ENCODE measurements at places on chromosomes 7 and 10.
A peak's percentile ranks its signal among the peaks of the same experiment; 100 is the strongest.

DNA sequence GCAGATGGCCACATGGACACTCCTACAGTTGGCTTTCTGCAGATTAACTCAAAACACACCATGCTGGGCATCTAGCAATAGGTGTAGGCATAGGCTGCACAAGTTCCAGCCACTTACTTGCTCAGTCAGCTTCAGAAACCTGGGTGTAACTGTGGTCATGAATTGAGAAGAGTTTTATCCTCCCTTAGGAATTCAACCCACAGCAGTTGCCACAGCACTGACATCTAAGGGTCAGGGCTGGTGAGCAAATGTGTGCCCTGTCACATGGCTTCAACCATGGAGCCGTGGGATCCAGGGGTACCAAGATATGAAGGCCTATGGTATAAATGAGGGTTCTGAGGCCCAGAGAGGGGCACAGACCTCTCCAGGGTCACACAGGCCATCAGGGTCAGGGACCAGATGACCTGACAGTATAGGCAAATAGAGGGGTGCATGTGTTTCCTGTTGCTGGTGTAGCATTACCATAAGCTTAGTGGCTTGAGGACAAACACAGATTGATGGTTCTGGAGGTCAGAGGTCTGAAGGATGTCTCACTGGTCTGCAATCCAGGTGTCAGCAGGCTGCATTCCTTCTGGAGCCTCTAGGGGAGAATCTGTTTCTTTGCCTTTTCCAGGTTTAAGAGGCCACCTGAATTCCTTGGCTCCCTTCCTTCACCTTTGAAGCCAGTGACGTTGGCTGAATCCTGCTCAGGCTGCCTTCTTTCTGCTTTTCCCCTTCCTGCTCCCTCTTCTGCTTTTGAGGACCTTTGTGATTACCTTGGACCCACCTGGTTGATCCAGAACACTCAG lies 24.1 kb downstream of the MINDY4 start:
- DNase-seq = no peak

DNA sequence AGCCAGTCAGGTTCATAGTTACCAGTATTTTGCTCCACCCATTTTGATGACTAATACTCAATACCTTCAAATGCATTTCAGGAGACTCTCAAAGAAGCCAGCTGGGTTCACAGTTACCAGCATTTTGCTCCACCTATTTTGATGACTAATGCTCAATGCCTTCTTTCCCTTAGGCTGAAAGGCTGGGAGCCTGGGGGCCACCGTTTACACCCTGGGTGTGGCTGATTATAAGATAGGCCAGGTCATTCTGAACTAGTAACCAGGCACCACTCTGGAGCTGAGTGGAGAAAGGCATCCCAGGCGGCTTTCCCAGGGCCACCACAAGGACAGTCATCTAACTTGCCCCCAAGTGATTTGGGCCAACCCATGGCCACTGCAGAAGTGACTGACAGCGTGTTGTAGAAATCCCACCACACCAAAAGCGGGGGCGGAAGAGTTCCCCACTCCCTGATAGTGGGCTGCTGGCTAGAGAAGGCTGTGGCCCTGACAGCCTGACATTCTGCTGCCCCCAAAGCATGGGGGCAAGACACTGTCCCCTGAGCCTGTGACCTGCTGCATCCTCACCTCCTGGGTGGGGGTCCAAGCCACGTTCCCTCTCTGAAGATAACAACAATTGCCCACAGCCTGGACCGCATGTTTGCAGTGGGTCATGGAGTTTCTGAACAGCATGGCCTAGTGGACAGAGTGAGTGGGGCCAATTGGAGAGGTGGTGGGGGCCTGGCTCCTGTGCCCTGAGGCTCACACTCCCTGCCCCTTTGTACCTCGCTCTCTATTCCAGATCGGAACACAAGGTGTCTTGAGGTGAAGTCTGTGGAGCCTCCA lies 23.0 kb upstream of the ZNF488 start:
- DNase-seq = peak; percentile 67

DNA sequence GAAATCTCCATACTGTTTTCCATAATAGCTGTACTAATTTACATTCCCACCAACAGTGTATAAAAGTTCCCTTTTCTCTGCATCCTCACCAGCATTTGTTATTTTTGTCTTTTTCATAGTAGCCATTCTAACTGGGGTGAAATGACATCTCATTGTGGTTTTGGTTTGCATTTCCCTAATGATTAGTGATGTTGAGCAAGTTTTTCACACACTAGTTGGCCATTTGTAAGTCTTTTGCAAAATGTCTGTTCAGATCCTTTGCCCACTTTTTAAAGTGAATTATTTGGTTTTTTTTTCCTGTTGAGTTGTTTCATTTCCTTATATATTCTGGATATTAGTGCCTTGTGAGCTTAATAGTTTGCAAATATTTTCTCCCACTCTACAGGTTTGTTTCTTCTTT lies 101.0 kb upstream of the NFE2L3 start:
- DNase-seq = no peak

DNA sequence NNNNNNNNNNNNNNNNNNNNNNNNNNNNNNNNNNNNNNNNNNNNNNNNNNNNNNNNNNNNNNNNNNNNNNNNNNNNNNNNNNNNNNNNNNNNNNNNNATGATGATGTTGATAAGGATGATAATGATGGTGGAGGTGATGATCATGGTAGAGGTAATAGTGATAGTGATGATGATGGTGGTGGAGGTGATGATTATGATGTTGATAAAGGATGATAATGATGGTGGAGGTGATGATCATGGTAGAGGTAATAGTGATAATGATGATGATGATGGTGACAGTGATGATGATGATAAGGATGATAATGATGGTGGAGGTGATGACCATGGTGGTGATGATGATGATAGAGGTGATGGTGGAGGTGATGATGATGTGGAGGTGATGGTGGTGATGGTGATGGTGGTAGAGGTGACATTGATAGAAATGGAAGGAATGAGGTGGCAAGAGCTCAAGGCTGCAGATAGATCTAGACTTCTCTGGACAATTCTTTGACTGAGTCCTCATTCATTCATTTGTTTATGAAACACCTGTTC lies 47.8 kb downstream of the FAM20C start:
- no peak for DNase-seq

DNA sequence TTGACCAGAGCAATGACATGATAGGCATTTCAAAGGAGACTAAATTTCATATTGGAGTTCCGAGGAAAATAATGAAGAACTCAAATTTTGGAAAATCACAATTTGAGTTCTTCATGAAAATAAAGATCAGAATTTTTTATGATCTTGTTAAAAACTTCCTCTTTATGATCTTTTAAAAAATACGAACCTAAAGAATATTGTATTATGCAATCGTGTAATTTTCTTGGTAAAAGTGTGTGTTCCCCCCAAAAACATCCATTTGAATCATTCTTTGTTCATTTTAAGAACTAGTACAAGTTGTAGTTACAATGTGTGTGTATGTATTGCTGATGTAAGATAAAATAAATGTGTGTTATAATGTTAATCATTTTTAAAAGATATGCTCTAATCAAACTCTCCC lies 79.3 kb upstream of the PDK4 start:
- DNase-seq = no peak

- DNase-seq = no peak
Measured at GRCh38 chr7:4799508-4800268, 24.3 kb downstream of the AP5Z1 start.

DNA sequence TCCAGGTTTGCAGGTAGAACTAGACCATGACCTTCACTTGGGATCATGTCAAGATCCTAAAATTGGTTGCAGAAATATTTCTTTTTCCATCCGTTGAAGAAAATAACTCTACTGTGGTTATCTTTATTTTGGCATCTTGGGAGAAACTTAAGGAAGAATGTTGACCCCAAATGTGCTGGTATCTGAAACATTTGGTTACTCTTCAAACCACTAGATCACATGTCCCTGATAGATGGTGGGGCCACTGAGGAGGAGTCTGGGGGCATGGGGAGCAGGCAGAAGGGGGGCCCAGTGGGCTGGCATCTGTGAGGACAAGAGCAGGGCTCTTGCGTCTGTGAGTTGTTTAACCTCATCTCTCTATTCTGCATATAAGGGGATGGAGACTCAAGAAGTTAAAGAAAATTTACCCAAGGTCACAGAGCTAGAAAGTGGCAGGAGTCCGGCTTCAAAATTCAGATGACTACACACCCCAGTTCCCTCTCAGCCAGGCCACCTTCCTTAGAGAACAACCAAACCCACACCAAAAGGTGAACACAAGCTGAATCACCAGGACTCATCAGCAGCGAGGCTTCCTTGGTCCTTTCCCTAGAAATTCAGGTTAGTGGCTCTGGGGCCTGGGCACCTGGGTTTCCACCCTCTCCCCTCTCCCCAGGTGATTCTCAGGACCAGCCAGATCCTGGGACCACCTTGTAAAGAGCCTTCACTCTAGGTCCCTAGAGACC lies 40.6 kb upstream of the SRGN start:
- DNase-seq = no peak

GRCh38 chr7:90210981-90211380 lies 559 bp upstream of the STEAP2 start:
- DNase-seq = no peak

GRCh38 chr7:24325708-24326107 lies 41.7 kb downstream of the NPY start:
- no peak for DNase-seq

DNA sequence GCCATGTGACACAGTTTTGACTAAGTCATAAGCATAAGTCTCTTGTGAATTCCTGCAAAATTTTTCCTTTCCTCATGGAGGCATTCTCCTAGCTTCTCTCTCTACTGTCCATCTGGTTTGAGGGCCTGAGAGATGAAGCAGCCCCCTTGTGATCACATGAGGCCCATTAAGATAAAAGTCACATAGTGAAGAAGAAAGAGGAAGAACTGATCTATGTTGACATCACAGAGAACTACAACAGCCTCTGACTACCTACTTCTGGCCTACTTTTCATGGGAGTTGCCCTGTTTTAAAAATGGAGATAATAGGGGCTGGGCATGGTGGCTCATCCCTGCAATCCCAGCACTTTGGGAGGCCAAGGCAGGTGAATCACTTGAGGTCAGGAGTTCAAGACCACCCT lies 50.4 kb downstream of the TFEC start:
- no peak for DNase-seq

DNA sequence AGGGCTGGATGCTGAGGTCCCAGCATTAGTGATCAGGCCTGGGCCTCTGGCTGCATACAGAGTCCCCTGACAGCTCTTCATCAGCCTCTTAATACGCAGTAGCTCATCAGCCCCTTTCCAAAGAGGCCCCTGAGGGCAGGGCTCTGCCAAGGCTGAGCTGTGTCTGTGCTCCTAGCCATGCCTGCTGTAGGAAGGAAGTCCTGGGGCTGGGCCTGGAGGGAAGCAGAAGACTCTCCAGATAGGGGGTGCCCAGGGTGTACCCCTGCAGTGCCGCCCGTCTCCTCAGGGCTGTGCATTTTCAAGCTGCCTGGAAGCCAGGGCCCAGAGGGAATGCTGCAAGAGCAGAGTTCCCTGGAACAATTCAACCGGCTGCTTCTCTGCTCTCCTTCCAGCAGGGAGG lies 7.3 kb upstream of the RET start:
- no peak for DNase-seq

GRCh38 chr7:33050535-33051318 lies 11.8 kb downstream of the NT5C3A start:
- peak; percentile 53 for DNase-seq

GRCh38 chr7:152392254-152392653 lies 43.5 kb downstream of the KMT2C start:
- DNase-seq = no peak
